Activated naive CD4-positive, alpha-beta T cell treated with anti-CD3 and anti-CD28 coated beads for 36 hours (primary cell): ENCODE measurements at places on chromosomes 4 and X. TPM values are rescaled to one million over a fixed set of nuclear protein-coding genes. Genes with fewer than 3 reads are reported as not detected.

STK32B gene
- not detected for total RNA-seq

DNA sequence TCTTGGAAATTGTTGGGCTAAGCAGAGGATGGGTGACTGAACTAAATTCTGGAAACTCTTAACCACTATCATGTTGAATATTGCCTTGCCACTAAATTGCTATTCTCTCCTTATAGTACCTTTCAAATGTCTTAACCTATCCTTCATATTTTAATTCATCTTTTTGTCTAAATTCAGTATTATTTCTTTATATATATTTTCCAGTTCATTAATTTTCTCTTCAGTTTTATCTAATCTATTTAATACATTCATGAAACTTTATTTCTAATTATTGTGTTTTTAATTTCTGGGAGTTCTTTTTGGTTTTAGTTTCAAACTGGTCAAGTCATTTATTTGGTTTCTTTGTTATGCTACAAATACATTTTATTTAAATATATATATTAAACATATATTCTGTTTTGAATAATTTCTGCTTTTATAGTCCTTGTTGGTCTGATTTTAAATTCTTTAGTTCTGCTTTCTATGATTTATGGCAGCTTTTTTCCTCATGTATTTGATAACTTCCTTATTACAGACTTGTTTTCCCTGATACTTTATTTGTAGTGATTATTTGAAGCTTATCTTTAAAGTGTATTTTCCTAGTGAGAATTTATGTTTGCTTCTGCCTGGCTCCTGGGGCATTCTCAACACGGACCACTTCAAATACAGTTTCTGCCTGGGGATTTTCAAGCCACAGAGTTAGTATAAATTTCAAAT, 8.5 kb upstream of the GUCY1A1 start:
- DNase-seq = no peak

GRCh38 chr4:184376126-184376838, 98.1 kb downstream of the IRF2 start:
- DNase-seq = no peak

RIPPLY1 gene
- total RNA-seq = not detected

GRCh38 chr4:8239226-8239625, 30.3 kb upstream of the HTRA3 start:
- no peak for DNase-seq

DNA sequence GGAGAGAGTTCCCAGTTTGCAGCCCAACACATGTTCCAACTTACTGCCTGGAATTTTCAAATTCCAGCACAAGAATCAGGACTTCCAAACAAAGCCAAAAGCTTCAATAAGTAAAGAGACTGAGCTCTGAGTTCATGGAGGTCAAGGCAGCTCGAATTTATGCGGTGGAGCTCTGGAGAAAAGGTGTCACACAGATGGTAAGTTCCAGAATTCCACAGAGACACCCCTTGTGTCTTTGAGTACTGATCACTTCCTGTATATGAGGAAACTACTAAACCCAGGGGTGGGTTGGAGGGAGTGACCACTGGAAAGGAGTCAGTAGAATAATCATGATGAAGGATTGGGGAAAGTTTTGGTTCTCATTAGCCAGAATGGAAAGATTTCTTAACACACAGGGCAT, 118.5 kb upstream of the GUCY1A1 start:
- DNase-seq = no peak

NRK gene
- total RNA-seq = not detected

FGFBP1 gene
- total RNA-seq = not detected

DNA sequence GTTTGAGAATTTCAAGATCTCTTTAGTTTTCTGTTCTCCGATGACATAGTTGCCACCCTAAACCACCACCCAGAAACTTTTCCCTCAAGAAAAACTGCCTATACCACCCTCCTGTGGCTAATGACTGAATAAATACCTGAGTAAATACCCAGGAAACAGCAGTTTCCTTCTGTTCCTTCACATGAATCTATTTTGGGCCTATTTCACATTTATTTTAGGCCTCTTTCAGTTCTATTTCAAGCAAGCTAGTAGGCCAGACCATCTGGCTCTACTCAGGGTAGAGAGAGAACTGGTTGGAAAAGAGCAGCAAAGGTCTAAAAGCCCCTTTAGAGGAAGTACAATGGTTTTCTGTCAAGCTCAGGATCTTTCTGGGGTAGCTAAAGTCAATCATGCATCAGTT, 23.4 kb downstream of the ARHGEF9 start:
- no peak for DNase-seq

- DNase-seq = no peak
Observed at GRCh38 chrX:26914232-26914631, 548.9 kb downstream of the PPP4R3C start.

ESX1 gene
- total RNA-seq = not detected

TMPRSS11A gene
- not detected for total RNA-seq

DNA sequence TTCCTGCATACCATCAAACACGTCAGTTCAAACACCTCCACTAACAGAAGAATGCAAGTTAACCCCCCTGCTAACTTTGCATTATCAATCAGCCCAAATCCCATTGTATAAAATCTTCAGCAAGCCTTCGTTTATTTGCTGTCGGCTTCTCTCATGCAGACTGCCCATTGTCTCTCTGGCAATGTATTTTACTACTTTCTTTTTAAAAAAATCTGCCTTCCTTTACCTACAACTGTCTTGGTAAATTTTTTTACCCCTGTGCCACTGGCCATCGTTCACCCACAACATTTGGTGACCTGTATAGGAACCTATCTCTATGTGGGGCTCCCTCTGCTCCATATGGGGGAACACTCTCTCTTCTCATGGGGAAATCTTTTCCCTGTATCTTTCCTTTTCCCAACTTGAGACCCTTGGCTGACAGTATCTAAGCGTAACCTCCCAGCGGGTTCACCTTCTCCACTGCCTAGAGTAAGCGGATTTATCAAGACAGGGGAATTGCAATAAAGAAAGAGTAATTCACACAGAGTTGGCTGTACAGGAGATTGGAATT, 244.6 kb downstream of the CPXCR1 start:
- DNase-seq = no peak

IL15 gene
- 0.52 TPM for total RNA-seq

DNA sequence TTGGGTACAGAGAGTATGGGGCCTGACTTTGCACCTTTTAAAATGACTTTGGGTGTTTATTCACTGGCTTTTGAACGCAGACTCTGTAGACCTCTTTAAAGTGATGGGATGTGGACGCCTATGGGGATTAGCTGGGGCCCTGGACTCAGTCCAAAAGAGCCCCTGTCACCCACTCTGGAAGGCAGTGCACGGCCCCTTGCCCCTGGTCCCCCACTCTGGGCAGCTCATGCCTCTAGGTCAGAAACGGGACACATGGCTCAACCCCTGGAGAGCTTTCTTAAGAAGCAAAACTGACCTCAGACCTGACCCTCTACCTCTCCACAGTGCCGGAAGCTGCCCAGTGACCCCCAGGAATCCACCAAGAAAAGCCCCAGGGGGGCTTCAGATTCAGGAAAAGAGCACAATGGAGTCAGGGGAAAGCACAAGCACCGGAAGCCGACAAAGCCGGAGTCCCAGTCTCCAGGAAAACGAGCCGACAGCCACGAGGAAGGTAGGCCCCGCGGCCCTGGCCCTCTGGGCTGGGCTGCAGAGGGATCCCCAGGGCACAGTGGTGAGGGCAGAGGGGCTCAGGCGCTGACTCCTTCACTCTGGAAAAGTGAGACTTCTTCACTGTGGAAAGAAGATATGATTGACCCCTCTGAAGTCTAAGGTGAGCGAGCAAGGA, 38.4 kb downstream of the BCORL1 start:
- DNase-seq = no peak

GRCh38 chrX:10486373-10486772, 134.0 kb downstream of the MID1 start:
- no peak for DNase-seq

GRCh38 chrX:134480061-134480460, 20.1 kb downstream of the HPRT1 start:
- no peak for DNase-seq

PCDH7 gene
- total RNA-seq = not detected

DMD gene
- 0.37 TPM for total RNA-seq

RAI2 gene
- 0.50 TPM for total RNA-seq

DNA sequence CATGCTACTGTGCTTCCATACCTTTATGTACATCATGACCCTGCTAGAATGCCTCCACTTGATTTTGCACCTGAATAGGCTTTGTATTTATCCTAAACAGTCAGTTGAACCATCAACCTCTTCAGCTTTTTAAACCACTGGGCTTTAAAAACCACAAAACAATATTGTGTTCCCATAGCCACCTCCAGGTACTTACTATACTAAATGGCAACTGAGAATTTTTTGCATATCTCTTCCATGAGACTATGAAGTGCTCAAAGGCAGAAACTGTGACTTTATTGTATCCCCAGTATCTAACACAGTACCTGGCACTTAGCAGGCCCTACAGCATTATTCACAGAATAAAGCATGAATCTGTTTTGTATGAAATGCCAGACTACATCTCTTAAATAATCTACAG, 39.7 kb downstream of the ANAPC10 start:
- no peak for DNase-seq

TET2 gene
- 36.0 TPM for total RNA-seq

MAGEA9B gene
- not detected for total RNA-seq

PGM2 gene
- total RNA-seq = 53.7 TPM

DNA sequence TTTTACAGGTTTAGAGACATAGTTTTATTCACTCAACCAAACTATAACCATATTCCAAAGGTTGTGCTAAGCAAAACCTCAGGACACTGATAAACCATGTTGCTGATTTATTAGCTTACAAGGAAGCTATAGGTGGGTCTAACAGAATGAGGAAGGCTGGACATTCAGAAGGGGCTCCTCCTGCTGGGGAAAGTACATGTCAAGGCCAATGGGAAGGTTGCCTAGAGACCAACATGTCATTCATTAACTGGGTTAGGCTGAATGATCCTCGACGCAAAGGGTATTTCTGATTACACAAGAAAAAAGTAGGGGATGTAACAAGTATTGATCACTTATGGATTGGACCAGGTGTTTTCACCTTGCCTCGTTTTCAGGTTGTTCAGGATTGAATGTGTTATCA, 30.3 kb downstream of the SLC10A6 start:
- DNase-seq = no peak

DNA sequence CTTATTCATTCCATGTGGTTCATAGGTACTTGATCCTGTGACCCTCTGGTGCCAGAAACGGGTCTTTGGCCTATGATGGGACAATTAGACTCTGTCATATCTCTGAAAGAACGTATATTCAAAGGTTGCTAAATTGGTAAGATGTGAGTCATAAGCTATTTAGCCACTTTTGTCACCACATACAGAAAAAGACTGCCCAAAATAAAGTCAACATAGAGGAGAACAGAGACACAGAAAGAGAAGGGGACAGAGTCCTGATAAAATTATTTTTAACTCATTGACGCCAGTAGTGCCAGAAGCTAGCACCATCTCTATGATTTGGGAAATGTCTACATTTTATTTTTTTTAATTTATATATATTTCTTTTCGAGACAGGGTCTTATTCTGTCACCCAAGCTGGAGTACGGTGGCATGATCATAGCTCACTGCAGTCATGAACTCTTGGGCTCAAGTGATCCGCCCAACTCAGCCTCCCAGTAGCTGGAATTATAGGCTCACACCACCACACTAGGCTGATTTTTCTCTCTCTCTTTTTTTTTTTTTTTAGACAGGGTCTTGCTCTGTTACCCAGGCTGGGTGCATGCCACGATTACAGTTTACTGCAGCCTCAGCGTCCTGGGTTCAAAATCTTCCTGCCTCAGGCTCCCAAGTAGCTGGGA, 92.1 kb upstream of the COX18 start:
- no peak for DNase-seq

DNA sequence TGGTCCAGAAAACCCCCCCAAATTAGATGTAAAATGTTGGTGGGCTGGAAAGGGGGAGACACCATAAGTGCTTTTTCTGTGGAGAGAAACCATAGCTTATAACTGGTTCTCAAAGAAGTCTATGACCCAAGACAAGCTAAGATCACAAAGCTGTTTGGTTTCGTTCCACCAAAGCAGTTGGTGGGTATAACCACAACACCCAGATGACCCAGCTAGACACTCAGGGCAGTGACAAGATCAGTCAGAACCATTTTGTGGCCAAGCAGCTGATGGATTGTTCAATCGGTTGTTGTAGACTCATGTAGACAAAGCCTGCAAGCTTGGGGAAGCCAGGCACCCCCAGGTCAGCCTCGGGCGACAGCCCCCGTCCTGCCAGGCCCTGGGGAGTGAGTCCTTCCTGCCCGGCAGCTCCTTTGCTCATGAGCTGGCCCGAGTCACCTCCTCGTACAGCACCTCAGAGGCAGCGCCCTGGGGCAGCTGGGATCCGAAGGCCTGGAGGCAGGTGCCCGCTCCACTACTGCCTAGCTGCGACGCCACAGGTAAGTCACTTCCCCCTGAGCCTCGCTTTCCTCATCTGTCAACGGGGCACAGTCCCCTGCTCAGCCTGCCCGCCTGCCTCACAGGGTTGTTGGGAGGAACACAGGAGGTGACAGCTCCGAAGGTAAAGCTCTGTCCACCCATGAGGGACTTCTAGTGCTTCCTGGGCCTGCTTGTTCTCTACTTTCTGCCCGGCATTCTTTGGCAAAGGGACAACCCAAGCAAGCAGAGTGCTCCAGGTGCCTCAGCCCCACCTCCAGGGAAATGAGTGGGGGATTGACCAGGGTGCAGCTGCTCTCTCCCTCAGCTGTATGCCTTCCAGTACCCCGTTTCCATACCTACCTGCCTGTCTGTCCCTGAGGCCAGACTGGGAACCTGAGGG, 65.2 kb upstream of the MTM1 start:
- no peak for DNase-seq

SH3TC1 gene
- total RNA-seq = 23.6 TPM

VCX gene
- not detected for total RNA-seq

PHKA1 gene
- total RNA-seq = 5.8 TPM

MUC7 gene
- not detected for total RNA-seq

DNA sequence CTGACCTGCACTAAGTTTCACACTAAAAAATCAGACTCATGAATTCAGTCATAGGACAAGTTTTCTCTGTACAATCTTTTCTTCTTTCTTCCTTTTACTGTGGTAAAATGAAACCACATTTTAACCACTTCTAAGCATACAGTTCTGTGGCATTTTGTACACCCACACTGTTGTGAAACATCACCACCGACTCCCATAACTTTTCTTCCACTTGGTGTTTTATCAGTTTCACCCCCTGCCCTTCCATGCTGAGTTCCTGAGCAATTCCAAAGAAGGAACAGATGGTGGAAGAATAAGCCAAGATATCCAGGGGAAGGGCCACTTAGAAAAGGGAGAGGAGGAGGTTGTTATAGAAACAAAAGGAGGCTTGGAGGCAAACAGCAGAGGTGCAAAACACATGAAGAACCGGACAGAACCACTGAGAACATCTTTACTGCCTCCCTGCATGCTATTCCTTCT, 22.6 kb downstream of the SLC25A4 start:
- no peak for DNase-seq
